ENCODE measurements at places on chromosomes 3 and 15. TPM values are rescaled to one million over a fixed set of nuclear protein-coding genes. Genes with fewer than 3 reads are reported as not detected.

The TM4SF18 gene
- 8.3 TPM for total RNA-seq

The THRB gene
- total RNA-seq: 7.7 TPM

The CCR8 gene
- not detected for total RNA-seq

The DPPA2 gene
- not detected for total RNA-seq

The TRIM42 gene
- total RNA-seq: not detected

The STOML1 gene
- total RNA-seq: 14.2 TPM

The FOXB1 gene
- 0.91 TPM for total RNA-seq

The IRAK2 gene
- 1.5 TPM for total RNA-seq

The P2RY14 gene
- 0.91 TPM for total RNA-seq

The NTRK3 gene
- 91.4 TPM for total RNA-seq

The STX19 gene
- total RNA-seq: not detected

The ITGA11 gene
- total RNA-seq: 4.2 TPM

The HIGD2B gene
- total RNA-seq: not detected

The FYTTD1 gene
- total RNA-seq: 44.1 TPM

The TRMT10C gene
- 19.0 TPM for total RNA-seq

The EXD1 gene
- 0.09 TPM for total RNA-seq

The SOX14 gene
- 0.73 TPM for total RNA-seq

The PLSCR5 gene
- total RNA-seq: not detected

The RARRES1 gene
- total RNA-seq: 36.5 TPM

The NOX5 gene
- 0.09 TPM for total RNA-seq

The SEMA3F gene
- 8.2 TPM for total RNA-seq

The ZBTB47 gene
- total RNA-seq: 13.0 TPM

The IL16 gene
- total RNA-seq: 1.8 TPM

The TRH gene
- 16.4 TPM for total RNA-seq

The CCDC13 gene
- 1.4 TPM for total RNA-seq

The KIF15 gene
- 11.0 TPM for total RNA-seq

The RPL39L gene
- total RNA-seq: 11.8 TPM

The ACTL6A gene
- 61.2 TPM for total RNA-seq

The OR5K2 gene
- total RNA-seq: not detected
